ENCODE measurements at places on chromosomes 6 and 20.

GRCh38 chr6:81451787-81452186 lies 300.7 kb downstream of the TENT5A start:
- peak overlapping the region; percentile 68 for H3K27ac ChIP-seq
- H3K4me1 ChIP-seq, result no peaks in the 10 kb centered on the region
- H3K36me3 ChIP-seq, result no peaks in the 10 kb centered on the region
- H3K4me3 ChIP-seq, result no peak overlapping the region
- H3K27me3 ChIP-seq, result no peaks in the 10 kb centered on the region

DNA sequence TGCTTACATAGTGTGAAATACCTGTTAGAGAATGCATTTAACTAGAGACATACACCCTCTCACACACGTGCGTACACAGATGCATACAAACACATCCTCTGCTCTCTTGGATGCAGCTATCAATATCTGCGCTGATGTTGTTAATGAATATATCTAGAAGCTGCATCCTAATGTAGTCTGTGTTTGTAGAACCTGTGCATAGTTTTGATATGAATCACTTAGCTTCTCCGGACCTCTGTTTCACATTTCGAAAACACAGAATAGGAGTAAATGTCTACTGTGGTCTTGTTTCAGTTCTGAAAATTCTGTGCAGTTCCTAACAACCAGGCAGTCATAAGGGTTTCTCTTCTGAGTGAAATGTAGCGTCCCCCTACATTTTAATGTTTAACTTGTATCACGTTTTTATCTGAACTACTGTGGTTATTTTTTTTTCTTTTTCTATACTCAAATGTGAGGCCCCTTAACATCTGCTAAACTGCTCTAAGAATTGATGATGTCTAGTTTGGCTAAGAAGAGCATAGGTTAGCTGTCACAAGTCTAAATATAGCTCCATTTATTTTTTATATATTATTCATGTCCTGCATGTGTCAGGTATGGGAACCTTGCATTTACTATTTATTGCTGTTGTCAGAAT lies 254.5 kb downstream of the TMEM242 start:
- no peak overlapping the region for H3K27ac ChIP-seq
- DNase-seq, result no peak
- H3K27me3 ChIP-seq, result no peaks in the 10 kb centered on the region
- no peaks in the 10 kb centered on the region for H3K36me3 ChIP-seq
- H3K4me1 ChIP-seq, result peaks cover 11% of the 10 kb centered on the region
- no peak overlapping the region for H3K4me3 ChIP-seq

- H3K27ac ChIP-seq, result no peak overlapping the region
- H3K27me3 ChIP-seq, result no peaks in the 10 kb centered on the region
- H3K4me1 ChIP-seq, result no peaks in the 10 kb centered on the region
- no peak for DNase-seq
- no peak overlapping the region for H3K4me3 ChIP-seq
Measured at GRCh38 chr20:7136886-7137285, 369.4 kb downstream of the BMP2 start.

GRCh38 chr6:22892452-22892851 lies 323.1 kb downstream of the HDGFL1 start:
- no peaks in the 10 kb centered on the region for H3K36me3 ChIP-seq
- no peak for DNase-seq
- H3K27me3 ChIP-seq, result no peaks in the 10 kb centered on the region
- no peak overlapping the region for H3K27ac ChIP-seq
- no peak overlapping the region for H3K4me3 ChIP-seq
- H3K4me1 ChIP-seq, result no peaks in the 10 kb centered on the region

DNA sequence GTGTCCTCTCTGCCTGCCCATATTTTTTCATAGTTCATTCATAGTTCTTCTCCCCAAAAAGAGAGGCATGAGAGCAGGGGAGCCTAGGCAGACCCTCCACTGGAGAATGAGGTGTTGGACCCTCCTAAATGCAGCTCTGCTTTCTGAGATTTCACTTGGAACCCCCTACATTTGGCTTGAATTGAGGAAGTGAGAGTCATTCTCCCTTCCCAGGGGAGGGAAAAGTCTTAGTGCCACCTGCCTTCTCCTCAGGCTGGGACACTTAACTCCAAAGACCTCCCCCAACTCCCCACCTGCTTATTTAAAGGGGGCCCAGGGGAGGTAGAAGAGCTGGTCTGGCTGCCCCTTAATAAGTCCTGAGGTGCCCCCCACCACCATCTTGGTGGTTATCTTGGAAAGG lies 78.2 kb downstream of the CHMP4B start:
- no peak overlapping the region for H3K27ac ChIP-seq
- no peaks in the 10 kb centered on the region for H3K4me1 ChIP-seq
- no peaks in the 10 kb centered on the region for H3K27me3 ChIP-seq
- H3K36me3 ChIP-seq, result no peaks in the 10 kb centered on the region
- no peak overlapping the region for H3K4me3 ChIP-seq

GRCh38 chr20:15706719-15707118 lies 866.5 kb downstream of the KIF16B start:
- no peak for DNase-seq
- no peak overlapping the region for H3K27ac ChIP-seq
- no peaks in the 10 kb centered on the region for H3K36me3 ChIP-seq
- no peaks in the 10 kb centered on the region for H3K27me3 ChIP-seq
- no peaks in the 10 kb centered on the region for H3K4me1 ChIP-seq

Data from lung (tissue), 17 donors.